HepG2 (cell line): ENCODE measurements at places on chromosomes 1 and 21.

- DNase-seq: peak; percentile 51
These were observed 40.9 kb upstream of the LRRN2 start for GRCh38 chr1:204726478-204726877.

DNA sequence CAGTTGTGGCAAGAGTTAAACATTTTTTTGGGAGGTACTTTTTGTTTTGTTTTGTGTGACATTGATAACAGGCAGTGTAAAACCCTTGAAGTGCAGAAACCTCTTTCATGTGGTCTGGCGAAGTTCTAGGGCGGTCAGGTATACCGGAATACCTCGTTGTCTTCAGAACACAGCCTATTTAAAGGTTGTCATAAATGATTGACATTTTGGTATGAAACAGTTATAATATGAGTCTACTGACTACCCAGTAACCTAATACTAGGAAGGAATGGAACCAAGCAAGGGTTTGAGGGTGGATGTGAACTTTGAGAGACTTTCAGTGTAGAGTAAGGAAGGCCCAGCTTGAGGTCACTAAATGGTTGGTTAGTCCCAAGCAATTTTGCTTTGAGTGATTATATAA, 40.5 kb downstream of the PATJ start:
- DNase-seq: no peak

GRCh38 chr1:73611681-73612080, 586.3 kb downstream of the LRRIQ3 start:
- no peak for DNase-seq

DNA sequence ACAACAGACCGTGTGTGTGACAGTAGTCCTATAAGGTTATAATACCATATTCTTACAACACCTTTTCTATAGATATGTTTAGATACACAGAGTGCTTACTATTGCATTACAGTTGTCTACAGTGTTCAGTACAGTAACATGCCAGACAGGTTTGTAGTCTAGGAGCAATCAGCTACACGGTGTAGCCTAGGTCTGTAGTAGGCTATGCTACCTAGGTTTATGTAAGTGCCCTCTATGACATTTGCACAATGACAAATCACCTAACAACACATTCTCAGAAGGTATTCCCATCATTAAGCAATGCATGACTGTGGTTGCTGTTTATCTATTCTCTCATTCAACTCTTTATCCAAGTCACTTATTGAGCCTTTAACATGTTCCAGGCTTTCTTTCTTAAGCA, 1.8 kb upstream of the WLS start:
- no peak for DNase-seq

DNA sequence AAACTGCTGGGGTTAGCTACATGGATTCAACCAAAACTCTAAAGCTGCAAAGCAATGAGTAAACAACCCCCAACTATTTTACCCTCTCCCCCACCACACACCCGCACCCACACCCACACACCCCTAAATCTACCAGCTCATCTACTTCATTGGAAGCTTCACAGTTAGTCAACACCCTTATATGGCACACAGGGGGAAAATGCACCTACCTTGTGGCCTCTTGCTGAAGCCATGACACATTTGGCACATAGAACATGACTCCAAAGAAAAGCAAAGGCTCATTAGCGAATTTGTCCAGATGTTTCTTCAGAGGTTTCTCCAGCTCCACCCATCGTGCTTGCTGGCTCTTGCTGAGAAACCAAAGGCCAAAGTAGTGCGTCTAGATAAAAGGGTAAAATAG, 99.8 kb downstream of the PTPN14 start:
- no peak for DNase-seq

DNA sequence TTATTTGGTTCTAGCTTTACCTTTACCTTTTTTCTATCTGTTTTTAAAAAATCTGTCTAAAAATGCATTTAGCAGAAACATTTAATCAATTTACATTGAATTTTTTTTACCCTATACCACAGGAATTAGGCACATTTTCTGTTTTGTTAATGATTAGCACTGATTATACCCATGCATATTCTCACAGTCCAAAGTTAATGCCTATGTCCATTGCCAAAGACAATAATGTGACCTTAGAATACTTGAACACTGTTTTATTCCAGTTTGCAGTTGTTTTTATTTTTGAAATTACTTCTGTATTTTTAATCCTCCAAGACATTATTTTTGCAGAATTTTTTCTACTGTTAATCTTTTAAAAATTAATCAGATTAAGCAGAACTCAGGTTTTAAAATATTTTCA, 11.0 kb upstream of the AMY2B start:
- peak; percentile 22 for DNase-seq

GRCh38 chr1:1124508-1124785, 8.6 kb upstream of the C1orf159 start:
- no peak for DNase-seq

DNA sequence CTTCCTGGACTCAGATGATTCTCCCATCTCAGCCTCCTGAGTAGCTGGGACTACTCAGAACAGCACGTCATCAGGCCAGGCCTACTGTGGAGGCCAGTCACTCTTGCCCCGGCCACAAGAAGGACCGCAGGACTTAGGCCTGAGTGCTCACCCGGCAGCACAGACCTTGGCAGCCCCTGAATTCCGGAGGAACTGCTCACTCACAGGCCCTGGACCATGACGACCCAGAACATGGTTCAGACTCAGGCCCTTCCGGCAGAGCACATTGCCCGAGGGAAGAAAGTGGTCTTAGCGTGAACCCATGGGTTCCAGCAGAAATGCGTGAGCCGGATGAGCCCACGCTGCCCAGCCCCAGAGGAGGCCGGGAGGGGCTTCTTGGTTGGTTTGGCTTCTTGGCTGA, 177.3 kb upstream of the TMEM51 start:
- no peak for DNase-seq

DNA sequence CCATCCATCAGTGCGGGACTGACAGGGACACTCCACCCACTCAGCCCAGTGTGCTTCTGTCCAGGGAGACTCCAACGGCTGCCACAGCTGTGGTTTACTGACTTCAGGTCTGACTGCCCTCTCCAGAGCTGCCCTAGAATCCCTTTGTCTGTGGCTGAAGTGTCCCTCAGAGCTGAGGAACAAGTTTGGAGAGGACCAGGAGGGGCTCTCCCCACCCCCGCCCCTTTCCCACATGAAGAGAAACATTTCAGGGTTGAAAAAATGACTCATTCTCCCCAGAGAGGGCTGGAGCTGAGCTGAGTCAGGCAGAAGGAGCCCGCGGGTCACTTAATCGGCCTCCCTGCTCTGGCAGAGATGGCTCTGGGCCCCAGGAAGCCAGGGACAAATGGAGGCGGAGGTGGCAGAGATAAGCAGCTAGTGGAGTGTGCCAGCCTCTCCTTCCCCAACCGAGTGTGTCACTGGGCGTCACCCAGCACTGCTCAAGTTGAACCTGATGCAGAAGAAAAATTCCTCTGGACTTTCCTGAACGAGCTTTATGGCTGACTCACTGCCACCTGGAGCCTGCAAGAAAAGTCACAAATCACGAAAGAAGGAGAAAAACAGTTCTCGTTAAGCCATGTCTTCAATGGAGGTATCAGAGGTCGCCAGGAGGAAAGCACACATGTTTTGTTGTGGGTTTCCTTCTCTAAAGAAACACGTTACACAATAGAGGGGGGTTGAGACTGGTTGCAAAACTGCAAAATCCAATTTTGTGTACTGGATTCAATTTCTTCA, 34.3 kb upstream of the ECE1 start:
- DNase-seq: no peak

DNA sequence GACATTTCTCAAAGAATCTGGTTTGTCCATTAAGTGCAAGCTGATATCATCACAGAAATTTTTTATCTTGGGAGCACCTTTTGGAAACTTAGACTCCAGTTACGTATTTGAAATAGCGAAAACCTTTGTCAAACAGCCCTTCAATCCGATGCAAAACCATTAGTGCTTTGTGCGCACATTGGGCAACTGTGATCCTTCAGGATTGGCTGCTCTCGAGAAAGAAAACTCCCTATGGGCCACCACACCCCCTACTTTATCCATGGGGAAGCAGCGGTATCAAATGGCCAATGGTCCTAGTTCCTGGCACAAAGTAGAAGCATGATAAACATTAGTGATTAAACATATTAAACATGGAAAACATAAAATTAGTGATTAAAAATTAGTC, 16.0 kb upstream of the CD55 start:
- DNase-seq: no peak

DNA sequence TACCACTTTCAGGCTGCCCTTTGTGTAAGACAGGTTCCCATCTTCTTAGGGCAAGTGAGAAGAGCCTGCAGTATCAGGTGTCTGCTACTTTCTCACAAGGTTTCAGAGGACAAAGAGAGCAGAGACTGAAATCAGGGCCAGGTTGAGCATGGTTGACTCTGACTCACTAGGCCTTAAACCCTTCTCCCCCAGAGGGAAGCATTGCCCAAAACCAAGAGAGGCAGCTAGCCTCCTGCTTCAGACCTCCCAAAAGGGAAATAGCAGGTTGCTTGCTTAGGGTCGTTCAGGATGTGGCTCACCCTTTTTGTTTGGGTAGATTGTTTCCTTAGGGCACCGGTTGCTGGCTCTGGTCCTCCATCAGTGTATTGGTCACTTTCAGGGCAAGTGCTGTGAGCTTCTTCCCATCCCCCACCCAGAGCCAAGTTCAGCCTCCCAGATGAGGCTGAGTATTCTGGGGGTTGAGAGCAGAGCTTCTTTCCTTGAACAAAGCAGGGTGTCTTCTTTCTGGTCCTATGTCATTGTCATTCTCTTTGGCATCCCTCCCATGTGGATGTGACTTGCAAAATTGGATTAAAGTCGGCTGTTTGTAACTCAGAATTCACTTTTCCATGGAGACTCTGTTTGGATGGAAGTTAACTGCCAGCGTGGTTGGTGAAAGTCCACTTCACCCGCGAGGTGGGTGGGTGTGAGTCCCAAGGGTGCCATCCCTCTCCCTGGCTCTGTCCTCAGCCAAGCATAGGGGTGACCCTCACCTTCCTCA, 55.5 kb upstream of the GALNT2 start:
- no peak for DNase-seq

- no peak for DNase-seq
These were observed 364.0 kb downstream of the OLFM3 start for GRCh38 chr1:101632548-101633272.

DNA sequence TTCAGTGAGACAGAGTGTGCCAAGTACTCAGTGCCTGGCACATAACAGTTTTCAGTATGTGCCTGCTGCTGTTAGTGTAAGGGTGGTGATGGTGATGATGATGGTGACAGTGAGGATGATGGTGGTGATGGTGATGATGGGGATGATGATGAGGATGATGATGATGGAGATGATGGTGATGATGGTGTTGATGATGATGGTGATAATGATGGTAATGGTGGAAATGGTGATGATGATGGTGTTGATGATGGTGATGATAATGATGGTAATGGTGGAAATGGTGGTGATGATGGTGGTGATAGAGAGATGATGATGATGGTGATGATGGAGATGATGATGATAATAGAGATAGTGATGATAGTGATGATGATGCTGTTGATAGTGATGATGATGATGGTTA, 62.0 kb downstream of the AJAP1 start:
- no peak for DNase-seq

GRCh38 chr1:164764333-164764732, 205.3 kb downstream of the PBX1 start:
- DNase-seq: no peak

DNA sequence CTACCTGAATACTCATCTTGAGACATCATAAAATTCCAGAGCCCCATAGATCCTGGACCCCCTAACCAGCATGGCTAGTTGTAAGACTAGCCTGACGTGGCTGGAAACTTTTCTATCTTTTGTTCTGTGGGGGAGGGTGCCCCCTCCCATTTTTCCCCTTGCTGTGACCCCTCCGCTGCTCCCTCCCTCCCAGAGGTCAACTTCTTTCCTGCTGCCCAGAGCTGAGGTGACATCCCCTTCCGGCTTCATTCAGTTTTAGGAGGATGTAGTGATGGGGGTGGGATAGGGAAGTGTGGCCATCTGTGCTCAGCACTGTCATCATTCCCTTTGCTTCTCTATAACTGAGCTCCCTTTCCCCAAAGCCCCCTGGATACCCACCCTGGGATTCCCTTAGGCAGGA, 4.4 kb upstream of the SLC41A1 start:
- DNase-seq: no peak

GRCh38 chr21:14492931-14493330, 53.2 kb downstream of the SAMSN1 start:
- DNase-seq: no peak

DNA sequence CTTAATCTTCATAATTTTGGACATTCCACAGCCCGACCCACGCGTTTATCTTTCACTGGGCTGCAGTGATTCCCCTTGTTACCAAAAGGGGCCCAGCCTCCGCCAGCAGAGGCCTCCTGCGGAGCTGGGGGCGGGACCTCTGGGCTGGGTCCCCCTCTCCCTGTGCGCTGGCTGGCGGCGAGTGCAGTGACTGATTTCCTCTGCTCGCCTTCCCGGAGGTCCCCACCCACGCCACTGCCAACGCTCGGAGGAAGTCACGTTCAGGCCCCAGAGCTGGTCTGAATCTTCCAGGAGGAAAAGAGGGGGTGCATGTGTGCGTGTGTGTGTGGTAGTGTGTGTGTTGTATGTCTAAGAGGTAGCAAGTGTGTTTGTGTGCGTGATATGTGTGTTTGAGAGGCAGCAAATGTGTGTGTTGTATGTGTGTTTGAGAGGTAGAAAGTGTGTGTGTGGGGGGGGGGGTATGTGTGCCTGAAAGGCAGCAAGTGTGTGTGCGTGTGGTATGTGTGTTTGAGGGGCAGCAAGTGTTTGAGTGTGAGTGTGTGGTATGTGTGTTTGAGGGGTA, 35.0 kb upstream of the JAK1 start:
- no peak for DNase-seq

DNA sequence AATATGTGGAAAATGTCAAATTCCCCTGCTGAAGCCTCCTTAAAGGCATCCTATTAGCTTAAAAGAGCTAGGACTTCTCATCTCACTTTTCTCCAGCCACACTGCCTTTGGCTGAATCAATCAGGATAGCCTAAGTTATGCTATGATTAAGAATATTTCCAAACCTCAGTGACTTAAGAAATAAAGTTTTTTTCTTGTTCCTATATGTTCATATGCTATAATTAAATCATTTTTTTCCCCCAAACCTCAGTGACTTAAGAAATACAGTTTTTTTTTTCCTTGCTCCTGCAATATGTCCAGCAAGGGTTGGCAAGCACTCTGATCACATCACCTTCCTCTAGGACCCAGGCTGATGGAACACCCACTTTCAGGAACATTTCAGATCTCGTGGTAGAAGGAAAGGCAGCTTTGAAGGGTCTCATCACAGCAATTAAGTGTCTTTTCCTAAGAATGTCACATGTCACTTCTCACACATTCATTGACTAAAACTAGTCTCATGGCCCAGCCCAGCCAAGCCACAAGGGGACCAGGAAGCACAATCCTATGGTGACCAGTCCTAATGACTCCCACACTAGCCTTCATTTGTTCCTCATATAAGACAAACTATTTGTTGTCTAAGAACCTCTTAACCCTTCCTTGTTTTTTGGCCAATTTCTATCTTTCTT, 6.3 kb upstream of the JUN start:
- no peak for DNase-seq

GRCh38 chr1:93143136-93143535, 37.1 kb downstream of the TMED5 start:
- no peak for DNase-seq
